Frontal cortex (tissue), 4 donors: ENCODE measurements at places on chromosomes 3 and 15. TPM values are rescaled to one million over a fixed set of nuclear protein-coding genes. Genes with fewer than 3 reads are reported as not detected.

GRCh38 chr3:84960581-84960980, 1.8 kb downstream of the CADM2 start:
- no peak for DNase-seq

The CLRN1 gene
- total RNA-seq = not detected

DNA sequence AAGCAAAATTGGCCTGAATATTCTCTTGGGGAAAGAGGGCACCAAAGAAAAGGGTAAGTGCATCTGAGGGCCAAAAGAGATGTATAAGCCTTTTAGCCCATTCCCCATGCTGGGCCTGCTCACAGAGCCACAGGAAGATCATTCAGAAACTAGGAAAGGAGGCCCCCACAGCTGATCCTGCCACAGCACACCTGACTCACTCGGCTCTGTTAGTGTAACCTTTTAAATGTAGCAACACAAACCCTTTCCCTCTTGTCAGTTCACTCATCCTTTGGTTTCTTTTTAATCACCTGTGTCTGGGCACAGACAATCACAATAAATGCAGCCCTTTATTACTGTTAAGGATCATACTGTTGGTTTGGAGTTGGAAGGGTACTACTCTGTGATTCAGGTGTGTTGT, 69.9 kb downstream of the PDCD6IP start:
- DNase-seq = no peak

The CFAP20DC gene
- total RNA-seq = 2.0 TPM
